CD4-positive, alpha-beta T cell (primary cell): ENCODE measurements at places on chromosomes 3 and 15. TPM values are rescaled to one million over a fixed set of nuclear protein-coding genes. Genes with fewer than 3 reads are reported as not detected.

DNA sequence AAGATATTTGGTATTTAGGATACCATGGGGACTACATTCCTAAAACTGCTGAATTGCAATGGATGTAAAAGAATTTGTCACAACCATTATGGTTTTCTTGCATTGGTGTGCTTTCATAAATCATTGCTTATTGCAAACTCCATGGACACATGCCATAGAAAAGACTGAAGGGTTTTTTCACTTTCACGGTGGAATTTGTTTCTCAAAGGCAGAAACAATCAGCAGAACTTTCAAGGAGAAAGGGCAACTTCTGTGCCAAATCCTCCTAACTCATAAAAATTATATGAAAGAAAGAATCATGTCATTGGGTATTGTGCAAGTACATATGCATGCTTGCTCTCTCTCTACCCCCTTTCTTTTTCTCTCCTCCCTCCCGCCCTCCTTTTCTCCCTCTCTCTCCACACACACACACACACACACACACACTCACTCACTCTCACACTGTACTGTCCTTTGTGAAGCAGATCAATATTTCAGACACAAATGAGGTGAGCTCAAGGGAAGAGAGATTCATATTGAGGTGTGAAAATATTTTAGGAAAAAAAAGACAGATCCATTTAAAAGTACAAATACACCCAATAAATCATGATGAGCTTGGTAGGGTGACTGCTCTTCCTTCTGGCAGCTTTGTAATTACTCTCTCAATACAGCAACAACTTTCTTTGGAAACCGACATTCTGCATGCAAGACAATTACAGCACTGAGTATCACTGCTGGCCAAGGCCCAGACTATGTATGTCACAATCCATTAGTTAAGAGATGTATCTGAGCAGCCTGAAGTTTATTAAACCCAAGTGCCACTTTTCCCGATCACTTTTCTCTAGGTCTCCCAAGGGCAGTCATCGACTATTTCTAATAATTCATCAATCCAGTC lies 492.6 kb downstream of the TUSC7 start:
- H3K4me1 ChIP-seq: no peaks in the 10 kb centered on the region
- H3K27ac ChIP-seq: no peak overlapping the region
- no peaks in the 10 kb centered on the region for H3K27me3 ChIP-seq
- DNase-seq: no peak

DNA sequence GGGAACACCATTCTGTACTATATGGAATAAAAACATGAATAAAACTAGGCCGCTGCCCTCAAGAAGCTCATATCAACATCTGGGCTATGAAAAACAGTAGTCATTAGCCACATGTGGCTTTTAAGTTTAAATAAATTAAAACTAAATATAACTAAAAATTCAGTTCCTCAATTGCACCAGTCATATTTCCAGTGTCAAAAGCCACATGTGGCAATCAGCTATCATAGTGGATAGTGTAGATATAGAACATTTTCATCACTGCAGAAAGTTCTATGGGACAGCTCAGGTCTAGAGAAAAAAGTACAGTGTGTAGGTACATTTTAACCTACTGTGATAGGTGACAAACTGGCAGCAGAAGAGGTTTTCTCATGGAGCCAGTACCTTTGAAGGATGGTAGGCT lies 261.4 kb downstream of the FOXP1 start:
- DNase-seq: no peak
- no peak overlapping the region for H3K27ac ChIP-seq
- no peaks in the 10 kb centered on the region for H3K4me1 ChIP-seq
- no peak overlapping the region for H3K4me3 ChIP-seq

DNA sequence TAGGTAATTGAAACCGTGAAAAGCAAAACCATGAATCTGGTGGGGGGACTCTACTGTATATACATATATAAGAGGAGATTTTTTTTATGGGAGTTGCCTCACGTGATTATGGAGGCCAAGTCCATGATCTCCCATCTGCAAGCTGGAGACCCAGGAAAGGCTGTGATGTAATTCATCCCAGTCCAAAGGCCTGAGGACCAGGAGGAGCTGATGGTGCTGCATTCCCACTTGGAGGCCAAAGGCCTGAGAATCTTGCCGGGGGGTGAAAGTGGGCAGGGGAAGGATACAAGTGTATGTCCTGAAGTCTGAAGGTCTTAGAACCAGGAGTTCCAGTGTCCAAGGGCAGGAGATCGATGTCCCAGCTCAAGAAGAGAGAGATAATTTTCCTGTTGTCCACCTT lies 37.1 kb upstream of the CEMIP start:
- no peaks in the 10 kb centered on the region for H3K4me1 ChIP-seq
- no peak overlapping the region for H3K27ac ChIP-seq
- H3K27me3 ChIP-seq: no peaks in the 10 kb centered on the region

- H3K36me3 ChIP-seq: no peaks in the 10 kb centered on the region
- peaks cover 24% of the 10 kb centered on the region for H3K4me1 ChIP-seq
- no peak overlapping the region for H3K27ac ChIP-seq
- no peaks in the 10 kb centered on the region for H3K27me3 ChIP-seq
Observed at GRCh38 chr3:185582871-185583270, 3.2 kb upstream of the SENP2 start.

DNA sequence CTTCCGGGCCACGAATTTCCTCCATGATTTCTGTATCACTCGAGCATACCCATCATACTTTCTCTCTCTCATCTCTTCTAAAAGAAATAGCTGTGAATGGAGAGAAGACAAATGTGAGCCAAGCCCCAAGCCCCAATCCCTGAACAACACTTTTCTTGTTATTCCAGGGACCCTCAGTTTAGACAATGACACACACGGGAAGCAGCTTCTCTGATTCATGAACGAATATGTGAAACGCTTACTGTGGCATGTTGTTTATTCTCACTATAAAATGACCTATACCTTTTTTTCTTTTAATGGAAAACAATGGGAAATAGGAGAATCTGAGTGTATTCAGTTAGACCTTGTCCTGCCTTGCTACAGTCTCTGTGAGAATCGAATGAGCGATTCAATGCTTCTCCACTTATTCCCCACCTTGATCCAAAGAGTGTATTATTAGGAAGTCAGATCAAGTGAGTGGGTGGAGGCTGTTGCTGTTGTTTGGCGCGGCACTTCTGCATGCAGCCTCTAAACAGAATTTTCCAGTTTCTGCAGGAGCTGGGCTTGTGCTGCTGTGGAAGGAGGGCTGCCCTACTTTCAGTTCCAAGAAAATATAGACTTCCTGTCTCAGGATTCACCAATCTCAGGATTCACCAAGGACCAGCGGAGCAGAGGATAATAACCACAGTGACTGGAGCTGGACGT lies 32.4 kb upstream of the LDHAL6B start:
- H3K4me1 ChIP-seq: no peaks in the 10 kb centered on the region
- no peak for DNase-seq
- no peaks in the 10 kb centered on the region for H3K27me3 ChIP-seq
- H3K36me3 ChIP-seq: no peaks in the 10 kb centered on the region
- no peak overlapping the region for H3K27ac ChIP-seq
- no peak overlapping the region for H3K4me3 ChIP-seq

DNA sequence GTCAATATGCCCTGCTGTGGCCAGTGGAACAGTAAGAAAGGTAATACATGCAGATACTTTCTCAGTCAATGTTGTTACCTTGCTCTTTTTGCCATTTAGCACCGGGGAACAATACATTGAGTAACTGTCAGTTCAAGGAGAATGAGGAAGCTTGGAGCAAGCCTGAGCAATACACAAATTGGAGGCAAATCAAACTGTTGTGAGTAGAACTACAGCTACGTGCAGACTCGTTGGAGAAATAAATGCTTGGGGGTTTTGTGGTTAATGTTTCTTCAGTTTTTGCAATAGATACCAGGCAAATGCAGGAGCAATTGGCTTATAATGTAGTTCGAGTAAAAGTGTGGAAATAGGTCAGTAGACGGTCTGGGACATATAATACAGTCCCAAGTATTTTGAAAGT lies 587.3 kb upstream of the ROBO1 start:
- H3K36me3 ChIP-seq: no peaks in the 10 kb centered on the region
- no peaks in the 10 kb centered on the region for H3K4me1 ChIP-seq
- H3K27ac ChIP-seq: no peak overlapping the region
- no peak for DNase-seq

DNA sequence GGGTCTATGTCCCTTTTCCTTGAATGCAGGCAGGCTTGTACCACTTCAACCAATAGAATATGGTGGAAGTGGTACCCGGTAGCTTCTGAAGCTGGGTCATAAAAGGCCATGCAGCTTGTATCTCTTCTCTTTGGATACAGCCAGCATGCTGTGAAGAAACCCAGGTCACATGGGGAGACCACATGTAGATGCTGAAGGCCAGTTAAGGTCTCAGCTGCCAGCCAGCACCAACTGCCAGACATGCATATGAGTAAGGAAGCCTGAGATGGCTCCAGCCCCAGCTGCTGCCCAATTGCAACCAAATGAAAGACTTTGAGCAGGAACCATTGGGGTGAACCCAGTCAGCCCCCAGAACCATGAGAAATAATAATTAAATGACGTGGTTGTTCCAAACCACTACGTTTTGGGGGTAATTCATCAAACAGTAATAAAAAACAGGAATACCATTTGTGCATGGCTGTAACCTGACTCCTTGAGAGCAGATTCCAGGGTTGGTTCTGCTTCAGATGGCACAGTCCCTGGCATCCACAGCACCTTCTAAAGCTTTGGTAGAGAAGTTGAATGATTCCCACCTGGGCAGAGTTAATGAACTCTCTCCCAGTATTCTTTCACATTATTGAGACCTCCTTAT lies 3.8 kb downstream of the RBP2 start:
- no peak overlapping the region for H3K27ac ChIP-seq
- no peaks in the 10 kb centered on the region for H3K4me1 ChIP-seq
- H3K4me3 ChIP-seq: no peak overlapping the region

The LYZL4 gene
- total RNA-seq: not detected

The PBRM1 gene
- 48.1 TPM for total RNA-seq

The CNTN6 gene
- not detected for total RNA-seq
